T-cell (primary cell): ENCODE measurements at places on chromosomes 3 and 15.

- no peak overlapping the region for H3K27ac ChIP-seq
- H3K27me3 ChIP-seq, result no peaks in the 10 kb centered on the region
- no peaks in the 10 kb centered on the region for H3K36me3 ChIP-seq
- DNase-seq, result no peak
Observed at GRCh38 chr3:13545952-13546454, 2.9 kb upstream of the FBLN2 start.

GRCh38 chr3:113695786-113696645, at the start of gene USF3:
TSS of gene USF3 (minus strand) at chr3:113696642. CDS start at chr3:113674878, 21,764 bp downstream.
- H3K4me1 ChIP-seq, result peaks cover 22% of the 10 kb centered on the region
- peak within 1 kb of the TSS; percentile 83 for H3K27ac ChIP-seq
- no peaks in the 10 kb centered on the region for H3K36me3 ChIP-seq

- no peak for DNase-seq
- no peak overlapping the region for H3K4me3 ChIP-seq
- H3K36me3 ChIP-seq, result no peaks in the 10 kb centered on the region
Observed at GRCh38 chr3:145939431-145939830, 221.6 kb downstream of the PLOD2 start.

DNA sequence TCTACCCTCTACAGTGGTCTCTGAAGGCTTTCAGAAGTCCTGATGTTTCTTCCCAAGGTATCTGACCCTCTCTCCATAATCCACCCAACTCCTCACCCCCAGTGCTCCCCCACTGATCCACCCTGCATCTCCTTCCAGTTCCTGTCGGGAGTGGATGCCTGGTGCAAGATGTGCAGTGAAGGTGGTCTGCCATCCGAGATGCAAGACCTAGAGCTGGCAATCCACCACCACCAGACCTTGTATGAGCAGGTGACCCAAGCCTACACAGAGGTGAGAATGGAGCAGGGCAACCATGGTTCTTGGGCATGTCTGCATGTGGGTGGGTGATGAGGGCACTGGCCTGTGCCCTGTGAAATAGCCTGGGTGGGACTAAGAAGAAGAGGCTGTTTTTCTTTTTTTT, 337.8 kb upstream of the ROPN1 start:
- H3K36me3 ChIP-seq, result no peaks in the 10 kb centered on the region
- no peaks in the 10 kb centered on the region for H3K27me3 ChIP-seq
- H3K27ac ChIP-seq, result no peak overlapping the region
- H3K4me1 ChIP-seq, result no peaks in the 10 kb centered on the region
- H3K4me3 ChIP-seq, result no peak overlapping the region

GRCh38 chr3:60742606-60743145, 508.6 kb downstream of the FHIT start:
- H3K4me3 ChIP-seq, result no peak overlapping the region
- H3K4me1 ChIP-seq, result no peaks in the 10 kb centered on the region
- no peak for DNase-seq
- no peaks in the 10 kb centered on the region for H3K36me3 ChIP-seq
